ENCODE measurements at places on chromosomes 3 and 15.

DNA sequence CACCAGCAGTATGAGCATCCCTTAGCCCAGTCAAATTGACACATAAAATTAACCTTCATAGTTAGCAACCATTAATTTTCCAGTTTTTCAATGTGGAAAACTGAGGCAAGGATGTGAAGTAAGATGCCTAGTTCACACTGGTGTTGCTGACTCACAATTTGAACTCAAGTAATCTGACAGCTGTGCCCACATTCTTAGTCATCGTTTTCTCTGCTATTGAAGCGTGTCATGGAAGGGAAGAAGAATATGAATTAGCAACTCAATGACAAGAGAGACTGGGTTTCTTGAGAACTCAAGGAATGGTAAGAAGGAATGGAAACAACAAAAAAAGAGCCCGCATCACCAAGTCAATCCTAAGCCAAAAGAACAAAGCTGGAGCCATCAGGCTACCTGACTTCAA is 261.4 kb downstream of the EPHA3 start:
- no peak for DNase-seq

DNA sequence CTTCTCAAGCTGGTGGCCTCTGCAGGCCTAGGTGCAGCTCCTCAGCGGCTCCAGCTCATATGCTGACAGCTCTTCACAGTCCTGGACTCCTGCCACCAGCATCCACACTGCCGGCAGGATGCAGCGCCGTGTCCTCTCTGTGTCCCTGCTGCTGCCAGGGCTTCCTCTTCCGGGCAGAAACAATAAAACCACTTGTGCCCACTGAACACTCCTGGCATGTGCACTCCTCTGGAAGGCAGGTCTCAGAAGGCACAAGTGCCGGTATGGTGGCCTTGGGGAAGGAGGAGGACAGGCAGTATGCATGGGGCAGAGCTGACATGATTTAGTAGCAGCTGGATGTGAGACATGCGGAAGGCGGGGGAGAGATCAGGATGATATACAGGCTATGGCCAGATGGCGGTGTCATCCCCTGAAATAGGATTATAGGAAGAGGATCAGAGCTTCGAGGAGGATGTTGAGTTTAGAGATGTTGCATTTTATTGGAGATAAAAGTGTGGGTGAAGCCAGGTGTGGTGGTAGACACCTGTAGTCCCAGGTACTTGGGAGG is 7.5 kb upstream of the MAN2A2 start:
- DNase-seq, result peak; percentile 68

DNA sequence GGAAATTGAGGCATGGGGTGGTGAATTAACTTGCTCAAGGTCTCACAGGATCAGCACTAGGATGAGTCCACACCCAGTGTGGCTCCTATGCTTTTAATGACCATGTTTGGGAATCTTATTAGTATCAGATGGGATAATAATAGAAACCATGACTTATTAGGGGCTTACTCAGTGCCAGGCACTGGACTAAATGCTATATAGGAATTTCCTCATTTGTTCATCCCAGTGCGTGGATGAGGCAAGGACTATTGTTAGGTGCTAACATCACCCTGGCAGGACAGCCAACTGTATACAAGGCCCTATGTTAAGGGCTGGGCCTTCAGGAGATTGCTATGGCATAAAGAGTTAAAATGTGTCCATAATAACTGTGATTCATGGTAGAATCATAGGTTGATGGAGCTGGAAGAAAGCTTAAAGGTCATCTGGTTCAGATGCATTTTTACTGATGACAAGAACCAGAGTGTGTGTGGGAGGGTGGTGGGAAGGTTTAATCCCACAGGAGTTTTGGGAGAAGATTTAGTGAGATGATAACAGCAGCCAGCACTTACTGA is 4.7 kb upstream of the FEM1B start:
- DNase-seq, result no peak

DNA sequence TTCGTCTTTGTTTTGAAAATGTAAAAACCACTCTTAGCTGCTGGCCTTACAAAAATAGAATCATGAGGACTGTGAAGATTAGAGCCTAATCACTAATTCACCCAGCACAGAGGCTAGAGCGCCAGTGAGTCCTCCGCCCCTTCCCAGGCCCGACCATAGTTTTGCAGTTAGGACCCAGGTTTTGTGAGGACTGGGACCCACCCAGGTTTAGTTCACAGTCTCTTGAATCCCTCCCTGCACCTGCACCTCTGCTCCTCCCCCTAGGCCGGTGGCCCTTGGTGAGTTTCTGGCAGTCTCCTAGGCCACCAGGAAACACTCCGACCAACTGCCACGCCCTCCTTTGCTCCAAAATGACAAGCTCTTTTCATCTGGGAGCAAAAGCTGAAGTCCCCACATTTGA is 136.0 kb upstream of the CCDC54 start:
- peak; percentile 7 for DNase-seq

DNA sequence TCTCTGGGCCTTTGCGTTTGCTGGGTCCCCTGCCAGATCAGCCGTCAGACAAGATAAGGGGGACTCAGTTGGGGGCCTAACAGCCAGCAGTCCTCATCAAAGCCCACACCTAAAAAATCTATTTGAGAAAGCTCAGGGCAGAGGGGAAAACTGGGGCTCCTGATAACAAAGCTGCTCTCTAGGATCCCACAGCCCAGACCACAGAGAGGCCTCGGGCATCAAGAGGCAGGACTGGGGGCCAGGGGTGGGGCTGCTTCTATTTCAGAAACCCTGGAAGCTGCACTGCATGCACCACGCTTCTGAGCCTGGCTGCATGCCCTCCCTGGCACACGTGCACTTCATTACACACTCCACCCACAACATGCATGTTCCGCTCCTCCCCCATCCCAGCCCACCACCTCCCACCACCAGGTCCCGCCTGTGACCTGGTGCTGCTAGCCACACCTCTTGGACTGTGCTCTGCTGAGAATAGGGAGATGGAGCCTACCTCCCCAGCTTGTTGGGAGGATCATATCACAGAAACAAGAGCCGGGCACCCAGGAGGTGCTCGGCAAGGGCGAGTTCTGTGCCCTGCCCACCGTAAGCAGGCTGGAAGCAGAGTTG is 26.6 kb downstream of the FBLN2 start:
- peak; percentile 72 for DNase-seq

- no peak for DNase-seq
Measured at GRCh38 chr3:181941250-181941649, 229.5 kb downstream of the SOX2 start.

GRCh38 chr3:130299531-130299930 is 45.9 kb upstream of the COL6A5 start:
- DNase-seq, result no peak

DNA sequence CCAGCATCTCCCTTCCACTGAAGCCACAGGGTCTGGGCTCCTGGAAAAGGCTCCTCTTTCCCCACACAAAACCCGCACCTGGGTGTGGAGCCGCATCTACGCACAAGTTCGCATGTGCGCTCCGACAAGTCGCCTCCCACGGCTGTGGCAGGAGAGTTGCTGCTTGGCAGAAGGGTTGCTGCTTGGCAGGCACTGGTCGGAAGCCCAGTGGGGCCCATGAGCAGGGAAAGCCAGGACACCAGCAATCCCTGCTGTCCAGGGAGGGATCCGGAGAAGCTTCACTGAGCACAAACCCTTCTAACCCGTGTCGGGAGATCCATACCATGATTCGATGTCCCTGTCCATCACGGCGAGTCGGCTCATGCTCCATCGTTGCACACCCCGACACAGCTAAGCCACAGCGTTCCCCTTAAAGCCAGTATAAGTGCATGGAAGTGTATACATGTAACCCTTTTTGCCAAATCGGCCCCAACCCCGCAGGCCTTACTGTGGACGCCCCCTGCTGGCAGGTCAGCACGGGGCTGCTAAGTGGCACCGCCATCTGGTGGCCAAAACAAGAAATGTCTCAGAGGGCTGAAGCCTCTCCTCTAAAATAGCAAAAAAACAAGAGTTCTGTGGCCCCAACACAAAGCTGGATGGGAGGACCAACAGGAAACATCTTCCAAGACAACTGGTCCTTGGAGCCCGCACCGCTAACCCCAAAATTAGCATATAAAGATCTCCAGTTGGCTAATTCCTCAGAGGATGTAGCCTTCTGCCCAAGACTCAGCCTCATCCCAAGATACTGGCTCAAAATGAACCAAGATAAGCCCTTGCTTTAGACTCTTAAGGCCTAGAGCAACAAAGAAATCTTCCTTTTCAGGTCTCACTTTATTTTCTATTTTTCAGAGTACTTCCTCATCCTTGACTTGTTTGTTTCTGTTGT is 8.3 kb downstream of the ANKRD63 start:
- DNase-seq, result peak; percentile 93

- DNase-seq, result no peak
Measured at GRCh38 chr15:42031198-42031915, 10.5 kb upstream of the PLA2G4E start.

DNA sequence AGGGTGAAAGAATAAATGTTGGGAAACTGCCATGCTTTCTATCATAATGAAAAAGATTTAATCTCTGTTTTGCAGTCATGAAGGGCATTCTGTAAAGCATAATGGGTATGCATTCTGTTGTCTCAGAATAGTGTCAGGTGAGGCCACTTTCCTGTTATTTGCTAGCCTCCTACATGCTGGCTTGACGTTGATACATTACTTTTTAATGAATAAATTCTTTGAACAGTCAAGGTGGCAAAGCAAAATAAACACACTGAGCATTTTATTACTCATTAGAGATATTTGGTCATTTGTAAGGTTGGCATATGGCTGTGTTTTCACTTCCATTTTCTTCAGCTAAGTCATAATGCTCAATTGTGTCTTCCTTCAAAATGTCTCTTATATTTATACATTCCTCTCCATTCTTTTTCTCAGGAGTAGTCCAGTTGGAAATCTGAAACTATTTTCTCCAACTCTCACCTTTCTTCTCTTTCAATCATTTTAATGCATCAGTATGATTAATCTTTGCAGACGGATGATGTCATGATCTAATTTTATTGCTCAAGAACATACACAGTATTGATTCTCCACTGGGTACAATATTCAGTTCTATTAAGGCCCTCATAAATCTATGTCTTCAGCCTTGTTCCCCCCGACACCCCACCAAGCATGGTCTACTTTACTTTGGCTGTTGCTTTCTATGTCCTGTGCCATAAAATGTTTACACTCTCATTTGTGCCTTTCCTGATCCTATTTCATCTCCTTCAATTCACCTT is 290.7 kb downstream of the GBE1 start:
- DNase-seq, result no peak

GRCh38 chr3:183537295-183537730 is 18.2 kb downstream of the KLHL6 start:
- DNase-seq, result no peak

DNA sequence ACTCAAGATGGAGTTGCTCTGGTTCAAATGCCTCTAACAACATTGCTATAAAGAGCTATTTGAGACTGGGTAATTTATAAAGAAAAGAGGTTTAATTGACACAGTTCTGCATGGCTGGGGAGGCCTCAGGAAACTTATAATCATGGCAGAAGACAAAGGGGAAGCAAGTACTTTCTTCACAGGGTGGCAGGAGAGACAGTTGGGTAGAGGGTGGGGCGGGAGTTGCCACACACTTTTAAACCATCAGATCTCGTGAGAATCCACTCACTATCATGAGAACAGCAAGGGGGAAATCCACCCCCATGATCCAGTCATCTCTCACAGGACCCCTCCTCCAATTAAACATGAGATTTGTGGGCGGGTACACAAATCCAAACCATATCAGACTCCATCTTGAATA is 30.7 kb downstream of the MAP2K5 start:
- DNase-seq, result no peak

GRCh38 chr3:59027607-59028006 is 22.2 kb downstream of the CFAP20DC start:
- DNase-seq, result no peak

DNA sequence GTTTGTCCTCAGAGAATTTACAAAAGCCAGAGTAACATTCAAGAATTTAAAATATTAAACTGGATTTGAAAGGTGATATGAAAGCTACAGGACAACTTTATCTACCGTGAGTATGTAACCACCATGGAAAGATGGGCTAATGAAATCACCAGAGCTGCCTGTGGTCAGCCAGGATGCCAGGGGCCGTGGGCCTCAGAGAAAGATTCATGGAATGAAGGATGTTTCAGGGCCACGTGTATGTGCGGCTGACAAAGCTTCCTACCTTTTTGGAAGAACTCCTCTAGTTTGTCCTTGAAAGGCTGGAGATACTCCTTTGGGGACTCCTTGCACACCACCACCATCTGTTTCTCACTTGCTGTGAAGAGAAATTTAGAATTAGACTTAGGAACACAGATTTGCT is 138.9 kb downstream of the GREM1 start:
- no peak for DNase-seq

- DNase-seq, result no peak
Measured at GRCh38 chr15:48705381-48705780, 59.9 kb upstream of the FBN1 start.

- peak; percentile 10 for DNase-seq
Measured at GRCh38 chr3:158532099-158532734, 38.8 kb upstream of the MLF1 start.

GRCh38 chr15:101692801-101693598 is 31.3 kb downstream of the TARS3 start:
- no peak for DNase-seq

GRCh38 chr3:100932491-100932890 is 60.7 kb downstream of the ABI3BP start:
- DNase-seq, result no peak

GRCh38 chr3:136390574-136390973 is 140.4 kb downstream of the PCCB start:
- DNase-seq, result no peak

GRCh38 chr3:124982855-124983254 is 48.3 kb upstream of the MUC13 start:
- DNase-seq, result no peak

GRCh38 chr3:186102687-186103086 is 6.2 kb downstream of the ETV5 start:
- DNase-seq, result no peak

DNA sequence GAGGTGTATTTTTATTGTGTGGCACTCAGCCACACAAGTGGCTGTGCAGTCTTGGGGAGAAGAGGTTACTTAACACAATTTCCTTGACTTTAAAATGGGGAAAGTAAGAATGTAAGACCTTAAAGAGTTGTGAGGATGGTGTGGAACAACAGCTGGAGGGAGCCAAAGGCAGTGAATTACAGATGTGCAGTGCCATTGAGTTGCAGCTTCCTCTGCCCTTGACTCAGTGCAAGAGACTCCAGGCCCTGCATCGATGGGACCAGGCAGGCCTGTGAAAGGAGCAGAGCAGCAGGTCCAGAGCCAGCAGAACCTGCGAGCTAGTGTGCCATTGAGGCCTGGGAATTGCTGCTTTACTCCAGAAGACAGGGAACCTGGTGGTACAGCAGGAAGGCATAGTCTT is 27.2 kb downstream of the EEFSEC start:
- no peak for DNase-seq

- DNase-seq, result no peak
Measured at GRCh38 chr3:97010881-97011657, 196.7 kb downstream of the EPHA6 start.

GRCh38 chr15:92163641-92164040 is 230.0 kb upstream of the ST8SIA2 start:
- DNase-seq, result peak; percentile 45

DNA sequence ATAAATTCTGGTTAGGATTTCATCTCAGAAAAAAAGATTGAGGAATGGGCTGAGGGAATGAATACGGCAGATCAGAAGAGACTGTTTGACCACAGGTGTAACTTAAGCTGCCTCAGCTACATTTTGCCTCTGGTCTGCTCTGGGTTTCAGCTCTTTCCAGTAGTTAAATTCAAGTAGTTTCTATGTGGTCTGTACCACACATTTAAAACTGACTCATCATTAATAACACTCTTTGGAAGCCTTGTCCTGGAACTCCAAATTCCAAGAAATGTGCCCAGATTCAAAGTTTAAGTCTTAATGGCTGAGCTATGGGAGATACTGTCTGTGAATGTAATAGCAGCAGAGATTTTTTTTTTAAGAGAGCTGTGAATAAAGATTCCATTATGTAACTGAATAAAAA is 133.1 kb upstream of the IGSF10 start:
- no peak for DNase-seq
